ENCODE measurements at places on chromosomes 2 and 18.
A peak's percentile ranks its signal among the peaks of the same experiment; 100 is the strongest.

GRCh38 chr2:6372317-6372901 lies 493.3 kb downstream of the CMPK2 start:
- DNase-seq: peak; percentile 36

DNA sequence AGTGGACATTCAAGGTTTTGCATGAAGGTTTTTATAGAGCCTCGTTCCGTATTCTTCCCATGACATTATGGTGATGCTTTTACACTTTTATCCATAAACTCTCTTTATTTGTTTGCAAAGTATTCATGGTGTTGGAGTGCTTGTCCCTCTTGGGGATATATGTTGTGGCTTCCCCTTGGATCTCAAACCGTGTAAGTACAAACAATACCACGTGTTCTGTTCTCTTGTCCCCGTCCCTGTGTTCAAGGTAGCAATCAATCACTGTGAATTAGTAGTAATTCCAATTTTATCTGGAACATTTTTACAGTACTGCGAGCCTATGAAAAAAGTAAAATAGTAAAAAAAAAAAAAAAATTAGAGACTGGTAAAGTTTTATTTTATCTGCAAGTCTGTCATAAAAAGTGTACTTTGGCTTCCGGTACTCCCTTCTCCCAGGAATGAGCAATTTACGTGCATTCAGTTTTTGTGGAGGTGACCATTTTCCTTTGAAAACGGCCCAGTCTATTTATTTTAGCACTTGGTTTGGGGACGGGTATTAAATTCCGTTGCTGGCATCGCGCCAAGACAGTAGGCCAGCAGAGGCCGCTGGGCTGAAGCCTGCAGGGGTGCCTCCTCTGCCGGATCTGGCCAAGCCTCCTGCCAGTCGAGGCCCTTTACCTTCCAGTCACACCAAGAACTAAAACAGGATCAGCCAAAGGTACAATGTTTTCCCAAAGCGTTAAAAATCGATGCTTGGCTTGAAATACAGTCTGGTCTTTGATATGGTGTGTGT lies 175.7 kb downstream of the SOCS6 start:
- peak; percentile 75 for DNase-seq

DNA sequence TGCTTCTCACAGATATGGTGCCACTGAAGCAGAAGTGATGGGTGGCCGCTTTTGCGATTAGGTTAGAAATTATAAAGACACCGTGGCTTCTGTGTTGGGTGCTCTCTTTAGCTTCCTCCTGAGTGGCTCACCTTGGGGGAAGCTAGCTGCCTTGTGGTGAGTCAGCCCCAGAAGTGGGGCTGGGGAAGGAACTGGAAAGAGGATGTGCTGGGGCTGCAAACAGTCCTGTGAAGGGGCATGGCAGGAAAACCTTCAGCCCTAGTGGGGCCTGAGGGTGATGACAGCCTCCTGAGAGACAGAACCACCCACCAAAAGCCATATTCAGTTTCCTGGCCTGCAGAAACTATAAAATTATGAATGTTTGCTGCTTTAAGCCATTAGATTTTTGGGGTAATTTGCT lies 8.9 kb upstream of the ASB18 start:
- DNase-seq: no peak

GRCh38 chr2:43266711-43267111 lies 40.3 kb upstream of the ZFP36L2 start:
- no peak for DNase-seq

GRCh38 chr2:79910643-79911042 lies 393.9 kb downstream of the LRRTM1 start:
- DNase-seq: peak; percentile 5

DNA sequence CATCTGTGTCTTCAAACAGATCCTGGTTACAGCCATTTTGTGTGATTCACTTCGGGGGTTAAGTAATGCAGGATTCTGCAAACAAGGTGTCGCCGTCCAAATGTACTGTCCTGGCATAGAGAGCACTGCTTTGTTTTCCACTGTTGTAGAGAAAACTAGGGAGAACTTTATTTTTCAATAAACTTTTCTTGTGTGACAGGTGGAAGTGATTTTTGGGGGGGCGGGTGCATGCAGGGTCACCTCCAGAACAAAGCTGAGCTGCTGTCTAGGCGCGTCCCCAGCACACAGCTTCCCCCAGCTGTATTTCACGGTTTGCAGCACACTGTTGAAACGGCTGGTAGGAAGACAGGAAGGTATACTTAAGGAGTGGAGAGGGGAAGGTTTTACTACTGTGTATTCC lies 200.6 kb downstream of the MGAT5 start:
- no peak for DNase-seq
